ENCODE measurements at places on chromosomes 11 and 22.

- peak; percentile 27 for DNase-seq
Observed at GRCh38 chr11:45809456-45810395, 4.8 kb downstream of the SLC35C1 start.

DNA sequence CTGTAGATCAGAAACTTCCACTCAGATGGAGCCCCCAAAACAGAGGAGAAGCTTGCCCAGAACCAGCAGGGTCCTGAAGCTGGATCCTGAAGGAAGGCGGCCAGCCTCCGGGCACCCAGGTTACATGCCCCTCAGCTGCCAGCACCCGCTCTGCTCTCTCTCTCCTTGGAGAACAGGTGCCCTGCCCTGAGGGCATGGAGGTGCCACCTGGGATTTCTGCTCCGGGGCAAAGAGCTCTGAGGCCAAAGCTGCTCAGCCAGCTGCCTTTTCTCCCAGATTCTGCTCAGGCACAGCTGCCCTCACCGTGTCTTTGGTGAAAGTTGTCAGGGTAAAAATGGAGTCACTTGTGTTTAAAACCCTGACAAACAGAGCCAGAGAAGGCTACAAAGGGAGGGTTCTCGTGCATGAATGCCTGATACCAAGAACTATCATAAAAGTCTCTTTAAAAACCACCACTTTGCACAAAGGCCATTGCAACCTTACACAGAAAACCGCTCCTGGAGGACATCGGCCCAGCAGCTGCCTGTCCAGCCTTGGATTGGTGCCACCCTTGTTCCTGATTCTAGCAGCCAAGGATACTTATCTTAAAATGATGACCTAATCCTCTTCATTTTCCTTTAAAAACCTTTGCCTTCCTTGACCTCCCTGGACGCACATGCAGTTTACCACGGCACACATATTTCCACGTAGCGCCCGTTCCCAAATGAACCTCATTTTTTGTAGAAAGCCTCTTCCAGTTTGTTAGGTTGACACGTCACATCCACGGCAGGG lies 140.0 kb downstream of the CACNA1I start:
- no peak for DNase-seq

- DNase-seq, result no peak
Observed at GRCh38 chr11:66497206-66497605, 13.2 kb upstream of the BBS1 start.

- no peak for DNase-seq
Observed at GRCh38 chr11:35937700-35938099, 6.2 kb upstream of the LDLRAD3 start.

GRCh38 chr11:118530683-118531596 lies at the start of gene TMEM25:
Gene TMEM25 (plus strand): TSS chr11:118531192. CDS start chr11:118531802, 610 bp downstream.
- DNase-seq, result peak; percentile 60

GRCh38 chr11:2380807-2381350 lies 3.8 kb downstream of the CD81 start:
- peak; percentile 88 for DNase-seq

GRCh38 chr11:34575671-34576070 lies 45.2 kb upstream of the EHF start:
- no peak for DNase-seq

GRCh38 chr11:11985954-11986949 lies 22.2 kb downstream of the DKK3 start:
- DNase-seq, result no peak

GRCh38 chr11:57116654-57117053 lies 65.1 kb upstream of the LRRC55 start:
- DNase-seq, result peak; percentile 60

DNA sequence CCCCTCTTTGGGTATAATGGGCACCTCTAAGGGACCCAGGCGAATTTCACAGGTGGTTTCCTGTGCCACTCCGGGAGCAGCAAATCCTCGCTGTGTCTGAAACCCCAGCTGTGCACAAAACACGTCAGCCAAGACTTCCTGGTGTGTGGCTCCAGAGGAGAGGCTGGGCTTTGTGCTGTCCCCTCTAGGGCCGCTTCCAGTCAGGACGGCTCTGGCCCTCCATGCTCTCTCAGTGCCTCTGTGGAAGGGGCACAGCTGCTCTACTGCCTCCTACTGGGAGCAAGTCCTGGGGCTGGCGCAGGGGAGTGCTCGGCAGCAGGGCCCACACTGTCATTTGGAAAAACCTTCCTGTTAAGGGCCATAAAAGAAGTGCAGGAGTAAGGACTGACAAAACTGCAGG lies 23.7 kb upstream of the ARFGAP3 start:
- no peak for DNase-seq

DNA sequence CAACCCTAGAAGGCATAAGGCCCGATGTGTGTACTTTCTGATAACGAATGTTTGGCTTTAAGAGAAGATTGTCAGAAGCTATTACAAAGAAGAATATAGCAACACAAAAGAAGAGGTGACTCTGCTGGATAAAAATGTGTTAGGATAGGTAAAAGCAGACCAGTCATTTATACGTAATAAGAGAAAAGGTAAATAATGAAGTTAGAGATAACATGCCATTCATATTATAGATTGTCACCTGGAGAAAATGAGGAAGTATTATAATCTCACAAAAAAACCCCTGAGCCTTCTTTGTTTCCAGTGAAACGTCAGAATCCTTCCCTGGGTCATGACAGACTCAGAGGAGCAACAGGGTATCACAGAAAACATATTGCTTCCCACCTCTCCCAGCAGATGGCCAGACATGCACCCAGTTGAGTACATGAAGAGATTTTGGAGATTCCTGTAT lies 36.1 kb downstream of the PPFIA1 start:
- DNase-seq, result no peak

DNA sequence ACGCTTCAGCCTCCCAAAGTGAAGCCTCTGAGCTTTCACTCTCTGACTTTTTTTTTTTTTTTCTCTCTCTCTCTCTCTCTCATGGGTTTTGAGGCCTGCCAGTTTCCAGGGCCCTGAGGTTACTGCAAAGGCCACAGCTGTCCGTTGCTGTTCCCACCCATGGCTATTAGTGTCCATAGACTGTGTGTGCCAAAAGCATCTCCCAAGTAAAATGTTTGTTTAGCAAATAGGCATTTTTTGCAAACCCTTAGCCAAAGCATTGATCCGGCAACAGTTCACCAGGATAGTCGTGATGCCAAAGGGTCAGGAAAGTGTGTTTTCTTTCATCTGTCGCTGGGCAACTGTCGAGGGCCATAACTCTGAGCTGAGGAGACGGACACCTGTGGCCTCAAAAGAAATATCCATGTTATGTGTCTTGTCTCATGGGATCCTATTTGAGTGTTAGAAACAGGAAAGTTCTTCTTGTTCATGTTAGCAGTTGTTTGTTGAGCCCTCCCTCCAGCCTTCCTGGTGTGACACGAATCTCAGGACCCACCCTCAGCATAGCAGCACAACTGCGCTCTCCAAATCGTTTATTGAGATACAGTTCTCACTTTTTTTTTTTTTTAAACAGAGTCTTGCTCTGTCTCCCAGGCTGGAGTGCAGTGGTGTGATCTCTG lies 18.4 kb downstream of the FADS2 start:
- no peak for DNase-seq

GRCh38 chr11:44760917-44761550 lies 34.3 kb downstream of the TSPAN18 start:
- no peak for DNase-seq

- DNase-seq, result no peak
Observed at GRCh38 chr11:44695169-44695833, 31.5 kb upstream of the TSPAN18 start.

GRCh38 chr11:86067009-86067850 lies 1.7 kb downstream of the PICALM start:
- DNase-seq, result peak; percentile 66

- DNase-seq, result no peak
Observed at GRCh38 chr11:123853038-123853437, 32.4 kb downstream of the TMEM225 start.

DNA sequence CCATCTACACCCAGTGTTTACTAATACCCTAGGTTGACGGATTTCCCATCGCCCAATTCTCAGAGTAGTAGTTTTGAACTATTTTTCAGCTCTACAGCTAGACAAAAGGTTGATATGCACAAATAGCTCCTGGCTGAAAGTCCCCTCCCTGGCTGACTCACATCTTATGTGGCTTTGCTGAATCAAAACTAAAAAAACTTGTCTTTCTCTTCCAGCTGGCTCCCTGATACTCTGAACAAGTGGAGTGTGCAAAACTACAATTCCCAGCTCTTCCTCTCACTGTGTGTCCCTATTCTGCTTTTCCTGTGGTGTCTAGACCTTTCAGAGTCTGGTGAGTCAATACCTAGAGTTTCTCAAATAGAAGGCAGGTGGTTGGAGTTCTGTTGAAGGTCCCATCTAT lies 12.7 kb upstream of the LARGE1 start:
- no peak for DNase-seq

DNA sequence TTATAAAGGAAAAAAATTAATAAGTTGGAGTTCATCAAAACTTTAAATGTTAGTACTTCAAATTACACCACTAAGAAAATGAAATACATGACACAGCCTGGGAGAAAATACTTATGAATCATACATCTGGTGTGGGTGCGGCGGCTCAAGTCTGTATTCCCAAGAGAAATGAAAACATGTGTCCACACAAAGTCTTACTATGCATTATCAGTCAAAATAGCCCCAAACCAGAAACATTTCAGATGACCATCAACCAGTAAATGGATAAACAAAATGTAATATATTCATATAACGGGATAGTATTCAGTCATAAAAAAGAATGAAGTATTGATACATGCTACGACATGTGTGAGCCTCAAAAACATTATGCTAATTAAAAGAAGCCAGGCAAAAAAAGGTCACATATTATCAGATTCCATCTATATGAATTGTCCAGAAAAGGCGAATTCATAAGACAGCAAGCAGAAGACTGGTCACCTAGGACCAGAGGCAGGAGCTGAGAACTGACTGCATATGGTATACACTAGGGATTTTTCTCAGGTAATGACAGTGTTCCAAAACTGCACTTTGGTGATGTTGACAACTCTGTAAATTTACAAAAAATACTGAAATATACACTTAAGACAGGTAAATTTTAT lies 5.3 kb upstream of the AKIP1 start:
- DNase-seq, result peak; percentile 45

GRCh38 chr11:74450318-74450717 lies 17.0 kb downstream of the KCNE3 start:
- no peak for DNase-seq

GRCh38 chr11:32358729-32359128 lies 76.6 kb downstream of the WT1 start:
- DNase-seq, result no peak

GRCh38 chr11:132607575-132607974 lies 924.7 kb downstream of the OPCML start:
- no peak for DNase-seq

GRCh38 chr11:86136538-86136937 lies 67.7 kb upstream of the PICALM start:
- no peak for DNase-seq
